ENCODE measurements at places on chromosomes 1 and 21.
A peak's percentile ranks its signal among the peaks of the same experiment; 100 is the strongest.

DNA sequence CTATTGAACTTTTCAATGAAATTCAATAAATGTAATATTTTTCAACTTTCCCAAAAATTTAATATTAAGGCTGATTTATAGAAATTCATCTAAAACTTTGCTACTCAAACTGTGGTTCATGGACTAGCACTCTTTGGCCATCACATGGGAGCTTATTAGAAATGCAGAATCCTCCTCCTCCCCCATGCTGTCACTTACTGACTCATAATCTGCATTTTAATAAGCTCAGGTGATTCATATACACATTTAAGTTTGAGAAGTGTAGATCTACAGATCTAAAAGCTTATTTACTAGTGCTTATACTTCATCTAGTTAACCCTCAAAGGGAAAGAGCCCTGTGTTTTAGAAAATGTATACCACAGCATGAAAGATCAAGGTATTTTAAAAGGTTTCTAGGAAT lies 84.3 kb downstream of the HS2ST1 start:
- DNase-seq = no peak

DNA sequence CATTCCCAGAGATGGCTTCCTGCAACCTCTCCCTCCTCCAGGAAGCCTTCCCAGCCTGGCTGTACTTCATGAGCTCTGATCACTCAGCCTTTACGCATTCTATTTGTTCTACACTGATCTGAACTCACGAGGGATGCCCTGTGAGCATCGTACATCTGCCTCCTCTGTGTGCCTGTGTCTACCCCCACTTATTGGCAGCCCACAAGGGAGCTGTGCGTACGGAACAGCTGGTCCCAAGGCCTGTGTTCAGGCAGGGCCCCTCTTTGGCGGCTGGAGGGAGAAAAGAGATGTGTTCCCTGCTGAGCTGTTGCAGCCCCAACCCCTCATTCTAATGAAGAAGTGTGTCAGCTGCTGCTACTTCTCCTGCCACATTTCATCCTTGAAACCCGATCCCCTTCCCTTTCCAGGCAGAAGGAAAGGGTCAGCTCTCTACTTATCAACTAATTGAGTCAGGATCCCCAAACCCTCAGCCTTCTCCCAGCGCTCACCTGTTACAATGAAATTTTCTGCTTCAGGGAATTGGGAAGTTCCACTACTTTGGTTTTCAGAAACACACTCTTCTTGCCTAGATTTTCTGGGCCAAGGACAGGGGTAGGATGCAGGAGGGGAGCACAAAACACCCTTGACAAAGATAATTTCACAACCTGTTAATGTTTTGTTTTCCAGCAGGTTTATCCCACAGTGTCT lies 3.2 kb downstream of the INKA2 start:
- peak; percentile 98 for DNase-seq

DNA sequence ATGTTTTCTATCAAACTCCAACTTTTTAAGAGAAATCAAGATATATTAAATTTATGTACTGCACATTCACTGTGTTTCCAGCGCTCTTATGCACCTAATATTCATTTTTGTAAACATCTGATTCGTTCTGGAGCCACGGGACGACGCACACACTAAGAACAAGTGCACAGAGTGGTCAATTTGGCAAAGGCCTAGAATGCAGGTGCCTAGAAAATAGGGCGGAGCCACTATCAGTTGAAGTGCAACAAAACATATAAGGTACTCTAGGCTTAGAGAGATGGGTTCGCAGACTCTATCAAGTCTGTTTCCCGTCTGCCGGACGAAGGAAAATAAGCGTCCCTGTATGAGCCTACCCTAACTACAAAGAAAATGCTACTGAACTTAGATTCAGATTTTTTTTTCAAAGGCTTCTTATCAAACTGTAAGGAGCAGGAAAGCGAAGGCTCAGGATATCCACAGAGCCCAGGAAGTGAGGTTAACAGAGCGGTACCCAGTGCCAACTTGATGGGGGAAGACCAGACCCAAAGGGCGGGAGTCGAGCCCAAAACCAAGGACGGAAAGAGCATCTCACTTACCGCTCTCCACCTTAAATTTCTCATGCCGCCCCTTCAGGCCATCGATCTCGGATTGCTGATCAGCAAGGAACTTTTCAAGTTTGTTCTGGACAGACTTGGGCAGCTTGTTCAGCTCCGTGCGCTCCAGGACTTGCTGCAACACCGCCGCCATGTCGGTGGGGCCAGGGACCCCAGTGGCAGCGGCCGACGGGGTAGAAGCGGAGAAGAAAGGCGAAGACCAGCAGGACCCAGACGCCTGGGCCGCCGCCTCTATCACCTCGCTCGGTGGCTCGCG lies 526 bp downstream of the TPR start:
- peak; percentile 21 for DNase-seq

- DNase-seq = no peak
Measured at GRCh38 chr21:35171385-35171784, 122.3 kb upstream of the RUNX1 start.

DNA sequence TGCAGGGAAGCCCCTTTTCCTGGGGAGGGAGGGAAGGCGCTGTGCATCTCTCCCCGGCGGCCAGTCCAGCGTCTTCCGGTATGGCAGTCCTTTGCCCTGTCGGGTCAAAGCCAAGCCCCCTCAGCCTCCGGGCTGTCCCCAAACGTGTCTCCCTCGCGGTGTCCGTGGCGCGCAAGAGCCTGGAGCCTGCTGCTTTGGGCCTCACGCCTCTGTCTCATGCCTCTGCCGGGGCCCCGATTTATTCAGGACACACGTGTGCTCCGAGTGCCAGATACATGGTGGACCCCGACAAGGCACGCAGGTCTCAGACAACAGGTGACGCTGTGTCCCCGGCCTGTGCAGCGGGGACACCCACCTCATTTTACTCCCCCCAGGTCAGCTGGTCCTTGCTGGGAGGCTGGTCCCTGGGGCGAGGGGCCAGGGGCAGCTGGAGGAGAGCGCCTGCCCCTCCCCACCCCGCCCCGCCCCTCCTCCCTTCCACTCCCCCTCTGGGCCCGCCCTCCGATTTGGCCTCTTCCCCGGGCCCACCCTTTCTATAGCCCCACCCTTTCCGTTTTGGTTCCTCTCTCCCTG lies 176.7 kb downstream of the CAMTA1 start:
- no peak for DNase-seq

DNA sequence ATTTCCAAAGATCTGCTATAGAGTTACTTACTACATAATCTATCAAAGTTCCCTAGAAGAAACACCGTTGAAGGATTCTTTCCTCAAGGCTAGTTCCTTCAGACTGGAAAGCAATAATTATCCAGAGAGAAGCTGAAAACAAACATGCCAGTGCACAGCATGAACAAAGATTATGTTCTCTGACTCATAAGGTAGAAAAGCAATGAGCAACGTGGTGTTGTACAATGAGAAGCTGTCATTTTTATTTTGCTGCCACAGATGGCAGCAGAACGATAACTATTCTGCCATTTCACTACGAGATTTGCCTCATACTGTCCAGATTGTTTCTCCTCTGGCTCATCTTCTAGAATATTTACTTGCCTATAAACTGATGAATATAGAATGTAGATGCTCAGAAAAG lies 10.7 kb downstream of the EXTL2 start:
- no peak for DNase-seq

DNA sequence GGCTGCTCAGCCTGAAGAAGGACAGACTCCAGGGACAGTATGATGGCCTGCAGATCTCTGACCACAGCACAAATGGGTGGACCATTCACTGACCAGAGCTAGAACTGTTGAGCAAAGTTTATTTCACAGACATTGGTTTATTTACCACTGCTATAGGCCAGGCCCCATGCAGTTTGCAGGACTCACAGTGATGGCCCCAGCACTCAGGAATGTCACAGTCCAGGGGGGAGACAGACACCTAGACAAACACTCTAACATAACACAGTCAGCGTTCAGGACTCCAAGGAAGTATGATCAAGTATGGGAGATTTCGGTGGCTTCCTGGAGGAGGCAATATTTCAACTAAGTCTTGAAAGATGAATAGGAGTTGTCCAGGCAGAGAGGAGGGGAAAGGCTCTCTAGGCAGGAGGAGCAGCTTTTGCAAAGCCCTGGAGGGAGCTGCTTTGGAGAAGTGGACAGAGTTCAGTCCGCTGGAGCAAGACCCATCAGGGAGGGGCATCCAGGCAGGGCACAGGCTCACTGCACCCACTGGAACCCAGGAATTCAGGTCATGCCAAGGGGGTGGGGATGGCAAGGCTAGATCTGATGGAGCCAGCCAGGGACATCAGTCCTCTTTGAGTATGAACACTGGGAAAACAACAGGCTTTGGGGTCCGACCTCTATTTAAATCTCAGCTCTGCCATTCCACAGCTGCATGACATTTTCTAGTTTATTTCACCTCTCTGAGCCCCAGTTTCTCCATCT lies 454.3 kb downstream of the MATN1 start:
- DNase-seq = no peak

DNA sequence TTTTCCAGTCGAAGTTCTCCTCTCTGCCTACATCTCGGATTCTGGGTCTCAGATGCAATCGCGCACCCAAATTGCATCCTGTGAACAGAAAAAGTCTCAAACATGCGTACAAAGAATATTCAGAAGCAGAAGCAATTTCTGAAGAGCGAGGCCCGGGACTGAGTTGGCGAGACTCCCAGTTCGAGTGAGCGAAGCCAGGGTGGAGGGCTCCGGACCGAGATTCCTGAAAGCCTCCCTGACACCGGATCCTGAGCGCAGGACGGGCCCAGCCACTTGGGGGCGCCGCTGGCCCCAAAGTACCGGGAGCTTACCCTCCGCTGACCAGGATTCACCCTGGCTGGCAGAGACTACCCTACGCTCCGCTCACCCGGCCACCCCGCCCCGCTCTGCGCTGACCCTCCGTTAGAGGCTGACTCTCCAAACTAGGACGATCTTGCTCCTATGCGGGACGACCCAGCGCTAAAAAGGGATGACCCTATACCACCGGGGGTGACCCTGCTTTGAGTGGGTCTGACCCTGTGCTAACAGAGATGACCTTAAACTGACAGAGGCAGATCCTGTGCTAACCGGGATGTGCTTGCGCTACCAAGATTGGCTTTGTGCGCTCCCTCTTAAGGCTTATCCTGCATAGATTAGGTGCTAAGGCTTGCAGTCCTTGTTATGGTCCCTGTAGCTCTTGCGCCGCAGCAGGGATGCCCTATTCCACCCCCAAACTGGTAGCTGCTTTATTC lies 12.1 kb downstream of the FOXD2 start:
- no peak for DNase-seq

- no peak for DNase-seq
Measured at GRCh38 chr1:188444526-188444925, 1615.8 kb downstream of the PLA2G4A start.

DNA sequence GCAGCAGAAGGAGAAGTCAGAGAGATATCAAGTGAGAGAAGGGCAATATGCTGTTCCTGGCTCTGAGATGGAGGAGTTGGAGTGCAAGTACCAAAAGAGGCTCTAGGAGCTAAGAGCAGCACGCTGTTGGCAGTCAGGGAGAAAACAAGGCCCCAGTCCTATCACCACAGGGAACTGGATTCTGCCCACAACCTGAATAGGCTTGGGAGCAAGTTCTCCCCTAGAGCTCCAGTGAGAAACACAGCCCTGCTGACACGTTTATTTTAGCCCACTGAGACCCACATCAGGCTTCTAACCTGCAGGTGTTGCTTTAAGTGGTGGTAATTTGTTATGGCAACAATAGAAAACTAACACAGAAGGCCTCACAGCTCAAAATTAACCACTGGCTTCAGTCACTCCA lies 31.8 kb upstream of the ZNF644 start:
- no peak for DNase-seq

GRCh38 chr1:225737866-225738265 lies 39.8 kb upstream of the SRP9 start:
- DNase-seq = no peak

GRCh38 chr1:207579436-207579799 lies 65.5 kb upstream of the CR1L start:
- DNase-seq = peak; percentile 20

- no peak for DNase-seq
Measured at GRCh38 chr1:179393721-179394120, 27.9 kb downstream of the AXDND1 start.

DNA sequence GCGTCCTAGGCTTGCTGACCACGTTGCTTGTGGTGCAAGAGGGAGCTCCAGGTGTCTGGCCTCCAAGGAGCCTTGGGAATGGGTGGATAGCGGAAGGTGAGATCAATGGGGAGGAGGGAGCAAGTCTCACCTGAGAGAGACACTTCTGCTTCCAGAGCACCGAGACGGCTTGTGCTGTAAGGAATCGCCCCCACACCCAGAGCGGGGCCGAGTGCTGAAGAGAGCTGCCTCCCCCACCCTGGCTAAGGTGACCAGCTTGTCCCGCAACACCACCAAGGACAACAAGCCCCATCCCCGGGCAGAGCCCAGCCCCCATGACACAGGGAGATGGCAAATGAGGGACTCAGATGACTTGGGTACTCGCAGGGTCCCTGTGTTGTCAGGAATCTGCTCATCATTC lies 485.6 kb downstream of the NPHP4 start:
- DNase-seq = no peak

GRCh38 chr1:201175820-201176500 lies 14.7 kb upstream of the IGFN1 start:
- no peak for DNase-seq

GRCh38 chr1:159532922-159533321 lies 2.9 kb downstream of the OR10J5 start:
- DNase-seq = no peak

DNA sequence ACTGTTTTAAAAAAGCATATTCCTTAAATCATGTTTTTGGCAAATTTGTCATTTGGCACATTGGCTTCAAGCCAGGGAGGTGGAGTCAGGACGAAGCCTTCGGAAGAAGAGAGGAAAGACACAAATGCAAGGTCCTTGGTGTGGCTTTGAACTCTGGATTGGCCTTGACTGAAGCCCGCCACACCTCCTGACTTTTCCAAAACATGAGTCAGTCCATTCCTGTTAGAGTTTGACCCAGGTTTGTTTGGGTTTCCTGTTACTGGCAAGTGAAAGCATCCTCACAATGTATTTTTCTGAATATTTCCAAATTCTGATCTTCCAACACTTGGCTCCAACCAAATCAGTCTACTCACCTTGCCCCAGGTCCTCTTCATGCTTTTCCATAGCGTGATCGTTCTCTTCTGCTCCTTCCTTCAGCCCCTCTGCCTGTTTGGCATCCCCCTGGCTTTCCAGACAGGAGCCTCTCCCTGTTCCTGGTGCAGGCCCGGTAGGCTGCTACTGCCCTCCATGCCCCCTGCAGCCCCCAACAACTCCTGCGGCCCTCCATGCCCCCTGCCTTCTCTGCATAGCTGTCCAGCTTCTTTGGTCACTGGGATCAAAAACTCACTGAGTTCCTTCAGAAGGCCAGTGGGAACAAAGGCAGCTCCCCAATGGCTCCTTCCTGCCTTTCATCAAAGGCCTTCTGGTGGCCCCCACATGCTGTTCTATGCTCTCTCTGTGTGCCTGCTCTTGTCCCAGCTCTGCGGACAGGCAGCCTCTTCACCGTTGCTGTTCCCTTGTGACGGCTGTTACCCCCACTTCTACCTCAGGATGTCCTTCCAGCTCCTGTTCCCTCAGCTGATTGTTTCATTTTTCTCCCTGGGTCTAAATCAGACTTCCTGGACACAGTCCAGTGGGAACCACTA lies 30.4 kb upstream of the SLC30A1 start:
- no peak for DNase-seq

GRCh38 chr1:210344706-210345105 lies 16.0 kb downstream of the HHAT start:
- DNase-seq = no peak
